ENCODE measurements at places on chromosomes 4 and X.

DNA sequence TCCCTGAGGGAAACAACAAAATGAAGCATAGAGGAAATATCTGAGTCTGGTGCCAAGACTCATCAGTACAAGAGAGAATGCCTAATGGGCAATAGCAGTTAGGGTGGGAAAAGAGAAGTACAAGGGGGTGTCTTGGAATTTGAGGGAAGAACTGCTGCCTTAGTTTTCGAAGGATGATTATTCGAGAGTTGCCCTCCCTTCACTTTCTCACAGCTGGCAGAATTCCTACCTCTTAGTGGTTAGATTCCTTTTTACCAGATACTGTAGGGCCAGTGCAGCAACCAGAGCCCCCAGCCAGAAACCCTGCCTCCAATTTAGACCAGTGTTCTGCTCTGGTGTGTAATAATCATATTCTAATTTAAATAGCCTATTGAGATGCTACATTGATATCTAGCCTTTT is 56.5 kb downstream of the NFKB1 start:
- no peak for DNase-seq

- DNase-seq = no peak
These were observed 9.9 kb upstream of the ANAPC4 start for GRCh38 chr4:25367004-25367621.

DNA sequence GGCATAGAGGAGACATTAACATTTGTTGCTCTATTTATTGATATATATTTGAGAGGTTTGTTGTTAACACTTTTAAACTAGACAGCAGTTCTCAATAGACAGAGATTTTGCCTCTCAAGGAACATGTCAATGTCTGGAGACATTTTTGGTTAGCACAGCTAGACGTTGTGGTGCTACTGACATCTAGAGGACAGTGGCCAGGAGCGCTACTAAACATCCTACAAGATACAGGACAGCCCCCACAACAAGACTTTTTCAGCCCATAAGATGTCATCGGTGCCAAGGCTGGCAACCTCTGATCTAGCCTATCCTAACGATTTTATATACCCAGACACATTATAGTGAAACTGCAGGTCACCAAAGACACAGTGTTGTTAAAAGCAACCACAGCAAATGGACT is 18.4 kb upstream of the CTSO start:
- DNase-seq = no peak

DNA sequence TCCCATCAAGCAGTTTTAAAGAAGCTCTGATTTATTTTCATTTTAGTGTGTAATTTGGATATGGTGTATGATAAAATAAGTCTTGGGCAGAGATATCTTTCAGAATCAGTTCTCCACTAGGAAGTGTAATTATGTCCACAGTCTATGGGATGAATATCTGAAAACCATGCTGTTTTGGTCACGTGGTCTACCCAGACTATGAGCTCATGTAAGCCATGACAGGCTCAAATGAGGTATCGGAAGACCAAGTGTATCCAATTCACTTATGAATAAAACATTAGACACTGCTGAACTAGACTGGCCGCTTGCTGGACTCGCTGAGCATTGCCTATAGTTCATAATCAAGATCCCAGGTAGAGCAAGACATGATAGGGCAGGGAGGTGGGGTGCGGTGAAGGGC is 50.5 kb downstream of the SOD3 start:
- DNase-seq = no peak
